ENCODE measurements at places on chromosomes 5 and 9. TPM values are rescaled to one million over a fixed set of nuclear protein-coding genes. Genes with fewer than 3 reads are reported as not detected.

DNA sequence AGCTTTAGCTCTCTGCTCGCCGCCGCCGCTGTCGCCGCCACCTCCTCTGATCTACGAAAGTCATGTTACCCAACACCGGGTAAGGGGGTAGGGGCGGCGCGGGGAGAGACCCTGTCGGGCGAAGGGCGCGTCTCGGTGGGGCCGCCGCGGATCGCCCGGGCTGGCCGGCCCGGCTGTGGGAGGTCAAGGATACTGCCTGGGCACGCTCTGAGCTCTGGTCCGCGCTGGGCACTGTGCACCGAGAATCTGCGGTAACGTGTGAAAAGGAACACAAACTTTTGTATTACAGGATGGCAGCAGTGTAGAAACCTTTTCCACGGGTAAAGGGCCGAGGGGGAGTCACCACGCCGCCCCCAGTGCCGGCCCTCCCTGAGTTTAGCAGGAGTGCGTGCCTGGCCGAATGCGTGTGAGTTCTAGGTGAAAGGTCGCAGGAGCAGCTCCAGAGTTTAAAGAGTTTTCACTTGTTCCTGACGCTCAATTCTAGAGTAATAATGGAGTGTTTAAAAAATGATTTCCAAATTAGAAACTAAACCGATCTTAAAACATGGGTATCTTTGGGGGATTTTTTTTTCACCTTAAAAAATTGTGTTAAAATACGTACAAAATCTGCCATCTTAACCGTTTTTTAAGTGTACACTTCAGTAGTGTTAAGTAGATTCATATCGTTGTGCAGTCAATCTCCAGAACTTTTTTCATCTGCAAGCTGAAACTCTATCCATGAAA is at the start of gene HSDL2:
Gene HSDL2, plus strand, starts transcription at position 7 of the 723 bp plus-strand sequence. Its CDS starts 56 bp downstream, at position 63.
- DNase-seq: no peak

- no peak for DNase-seq
Observed at GRCh38 chr5:17147617-17148016, 69.8 kb upstream of the BASP1 start.

DNA sequence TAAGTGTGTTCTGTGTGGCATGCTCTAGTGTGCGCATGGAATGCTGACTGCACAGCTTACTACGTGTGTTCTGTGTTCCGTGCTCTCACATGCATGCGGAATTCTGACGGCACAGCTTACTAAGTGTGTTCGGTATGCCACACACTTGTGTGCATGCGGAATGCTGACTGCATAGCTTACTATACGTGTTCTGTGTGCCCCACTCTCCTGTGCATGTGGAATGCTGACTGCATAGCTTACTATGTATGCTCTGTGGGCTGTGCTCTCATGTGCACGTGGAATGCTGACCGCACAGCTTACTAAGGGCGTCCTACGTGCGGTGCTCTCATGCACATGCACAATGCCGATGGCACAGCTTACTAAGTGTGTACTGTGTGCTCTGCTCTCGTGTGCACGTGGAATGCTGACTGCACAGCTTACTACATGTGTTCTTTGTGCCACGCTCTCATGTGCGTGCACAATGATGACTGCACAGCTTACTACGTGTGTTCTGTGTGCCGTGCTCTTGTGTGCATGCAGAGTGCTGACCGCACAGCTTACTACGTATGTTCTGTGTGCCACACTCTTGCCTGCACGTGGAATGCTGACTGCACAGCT is 548.9 kb downstream of the IRX1 start:
- no peak for DNase-seq

DNA sequence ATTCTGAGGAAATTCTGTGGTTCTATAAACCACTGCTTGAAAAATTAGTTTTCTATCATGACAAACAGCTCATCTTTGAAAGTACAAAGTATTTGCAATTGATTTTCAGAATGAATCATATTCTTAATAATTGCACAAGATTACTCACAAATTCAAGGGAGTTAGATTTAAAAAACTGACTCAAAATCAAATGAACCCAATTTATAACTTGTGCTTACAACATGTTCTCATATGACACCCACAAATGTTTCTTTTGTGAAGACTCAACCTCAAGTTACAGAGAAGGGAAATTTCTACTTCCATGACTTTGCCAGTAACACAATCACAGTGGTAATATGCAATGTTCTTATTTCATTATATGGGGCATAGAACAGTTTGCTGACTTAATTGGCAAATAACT is 272.0 kb upstream of the ACTBL2 start:
- DNase-seq: no peak

DNA sequence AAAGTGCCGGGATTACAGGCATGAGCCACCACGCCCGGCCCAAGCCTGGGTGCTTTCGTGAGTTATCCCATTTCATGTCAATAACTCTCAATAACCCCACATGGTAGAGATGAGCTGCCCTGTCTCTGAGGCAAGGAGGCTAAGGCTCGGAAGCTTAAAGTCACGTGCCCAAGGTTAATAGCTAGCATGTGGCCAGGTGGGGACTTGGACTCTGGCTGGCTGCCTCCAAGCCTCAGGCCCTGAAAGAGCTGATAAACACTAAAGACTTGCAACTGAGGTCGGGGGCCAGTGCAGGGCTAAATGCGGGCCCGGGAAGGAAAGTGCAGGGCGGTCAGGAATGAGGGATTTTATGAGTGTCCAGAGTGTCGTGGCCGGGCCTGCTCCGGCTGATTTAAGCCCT is 30.9 kb upstream of the BARHL1 start:
- no peak for DNase-seq

MLANA gene
- not detected for total RNA-seq

- DNase-seq: no peak
Observed at GRCh38 chr5:90902651-90903386, 344.2 kb downstream of the ADGRV1 start.

DNA sequence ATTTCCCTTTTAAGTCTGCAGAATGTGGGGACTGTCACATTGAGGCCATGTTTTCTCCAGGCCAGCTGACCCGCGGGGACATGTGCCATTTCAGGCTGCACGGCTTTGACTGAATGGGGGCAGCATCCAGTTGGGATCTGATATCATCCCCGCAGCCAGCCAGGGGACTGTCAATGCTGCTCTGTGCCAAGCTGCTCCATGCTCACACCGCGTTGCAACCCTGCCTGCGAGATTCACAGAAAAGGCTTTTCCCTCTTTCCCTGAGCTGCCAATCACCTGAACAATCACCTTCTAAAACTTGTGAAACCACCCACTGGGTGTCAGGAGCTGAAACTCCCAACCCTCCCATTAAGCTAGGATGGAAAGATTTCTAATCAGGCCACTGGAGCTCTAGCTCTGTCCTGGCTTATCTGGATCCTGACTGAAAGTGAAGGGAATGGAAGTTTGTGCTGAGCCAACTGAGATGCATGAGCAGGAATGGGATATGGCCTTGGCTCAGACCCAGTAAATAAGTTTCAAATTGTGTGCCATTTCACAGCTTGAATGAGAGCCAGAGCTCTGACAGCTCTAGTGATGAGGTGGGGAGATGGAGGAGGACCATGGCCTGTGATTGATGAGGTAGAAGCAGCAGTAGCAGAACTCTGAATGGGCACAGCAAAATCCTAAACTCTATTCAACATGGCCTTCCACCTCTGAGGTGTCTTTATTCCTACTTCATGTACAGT is 34.5 kb upstream of the ZNF366 start:
- no peak for DNase-seq

DNA sequence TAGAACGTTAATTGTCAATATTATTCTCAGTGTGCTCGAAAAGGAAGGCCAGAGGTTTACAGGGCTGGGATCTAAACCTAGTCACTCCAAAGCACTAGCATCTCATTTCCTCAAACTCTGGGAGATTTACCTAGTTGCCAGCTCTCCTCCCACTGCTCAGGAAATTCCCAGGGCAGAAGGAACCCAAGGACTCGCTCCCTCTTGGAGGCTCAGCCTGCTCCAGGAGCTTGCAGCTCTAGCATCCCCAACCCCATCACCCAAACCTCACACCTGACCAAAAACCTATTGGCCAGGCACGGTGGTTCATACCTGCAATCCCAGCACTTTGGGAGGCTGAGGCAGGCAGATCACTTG is 26.0 kb downstream of the SERINC5 start:
- no peak for DNase-seq

DNA sequence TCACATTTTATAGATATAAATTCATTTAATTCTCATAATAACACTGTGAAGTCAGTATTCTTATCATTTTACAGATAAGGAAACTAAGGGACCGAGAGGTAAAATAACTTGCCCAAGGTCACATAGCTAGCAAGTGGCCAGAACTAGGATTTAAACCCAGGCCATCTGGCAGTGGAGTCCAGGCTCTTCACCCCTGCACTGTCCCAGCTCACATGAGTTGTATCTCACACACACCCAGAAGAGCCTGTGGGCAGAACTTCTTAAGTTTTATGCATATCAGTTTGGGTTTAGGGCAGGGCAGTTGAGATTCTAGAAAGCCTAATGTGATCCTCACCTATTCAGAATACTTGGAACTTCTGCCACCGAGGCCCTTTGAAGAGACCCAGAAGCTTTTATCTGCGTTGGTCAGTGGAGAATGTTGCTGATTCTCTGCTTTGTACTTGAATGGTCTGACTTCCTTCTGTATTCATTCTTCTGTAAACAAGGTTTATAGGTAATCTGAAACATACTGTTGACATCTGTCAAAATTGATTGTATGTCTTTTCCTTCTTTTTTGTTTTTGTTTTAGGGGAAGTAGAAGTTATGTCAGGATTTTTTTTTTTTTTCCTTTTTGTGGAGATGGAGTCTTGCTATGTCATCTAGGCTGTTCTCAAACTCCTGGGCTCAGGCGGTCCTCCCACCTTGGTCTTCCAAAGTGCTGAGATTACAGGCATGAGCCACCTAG is 75.8 kb downstream of the KIAA1958 start:
- no peak for DNase-seq

HTR4 gene
- not detected for total RNA-seq

GRCh38 chr5:37552770-37553719 is 173.9 kb downstream of the WDR70 start:
- no peak for DNase-seq

- no peak for DNase-seq
Observed at GRCh38 chr5:74167206-74167929, 473.2 kb downstream of the ENC1 start.

DNA sequence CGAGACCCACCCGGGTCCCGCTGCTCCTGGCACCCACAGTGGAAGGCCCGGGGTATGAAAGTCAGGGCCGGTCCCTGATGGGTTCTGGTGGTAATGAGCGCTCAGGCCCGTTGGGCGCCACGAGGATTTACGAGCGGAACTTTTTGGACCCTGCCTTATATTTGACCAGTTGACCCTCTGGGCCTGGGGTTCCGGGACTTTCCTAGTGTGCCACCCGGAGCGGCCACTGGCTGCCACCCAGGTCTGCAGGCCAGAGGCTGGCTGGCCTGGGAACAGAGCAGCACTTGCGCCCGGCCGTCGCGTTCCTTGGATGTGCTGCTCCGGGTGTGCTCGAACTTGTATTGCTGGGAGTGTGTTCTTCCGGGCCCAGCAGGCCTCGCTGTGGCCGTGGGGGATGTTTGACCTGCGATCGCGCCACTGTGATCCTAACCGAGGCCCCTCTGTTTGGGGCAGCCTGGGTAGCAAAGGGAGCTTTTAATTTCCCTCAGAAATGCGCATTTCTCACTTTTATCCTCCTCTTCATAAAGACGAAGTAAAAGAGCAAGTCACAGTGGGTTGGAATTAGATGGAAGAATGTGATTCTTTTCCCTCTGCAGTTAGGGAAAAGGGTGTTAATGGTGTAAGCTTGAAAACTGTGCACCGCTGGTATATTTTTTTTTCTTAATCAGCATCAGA is 1.2 kb downstream of the F2RL1 start:
- no peak for DNase-seq

SLC2A8 gene
- 50.7 TPM for total RNA-seq

GRCh38 chr9:114696814-114697544 is 15.0 kb upstream of the TEX48 start:
- DNase-seq: no peak

DNA sequence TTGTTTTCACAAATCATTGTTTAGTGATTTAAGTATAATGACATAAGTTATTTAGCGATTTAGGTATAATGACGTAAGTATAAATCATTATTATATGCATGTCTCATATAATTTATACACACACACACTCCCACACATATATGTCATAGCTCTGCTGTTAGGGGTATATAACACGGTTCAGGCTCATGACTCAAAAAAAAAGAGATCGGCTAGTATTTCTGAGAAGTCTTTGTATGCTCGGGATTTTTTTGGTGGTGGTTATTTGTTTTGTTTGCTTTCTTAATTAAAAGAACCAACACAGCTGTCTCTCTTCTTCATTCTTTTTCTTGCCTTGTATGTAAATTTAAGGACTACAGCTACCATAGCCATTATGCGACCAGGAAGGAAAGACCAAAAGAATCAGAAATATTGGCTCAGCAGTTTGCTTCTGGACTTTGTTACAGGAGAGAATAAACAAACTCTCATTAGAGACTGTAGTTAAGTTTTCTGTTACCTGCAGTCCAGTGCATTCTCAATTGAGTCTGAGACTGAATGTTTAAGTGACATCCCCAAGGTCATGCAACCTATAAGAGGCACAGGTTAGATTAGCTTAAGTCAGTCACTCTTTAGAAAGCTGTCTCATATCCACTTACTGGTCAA is 83.2 kb upstream of the NREP start:
- DNase-seq: no peak

DNA sequence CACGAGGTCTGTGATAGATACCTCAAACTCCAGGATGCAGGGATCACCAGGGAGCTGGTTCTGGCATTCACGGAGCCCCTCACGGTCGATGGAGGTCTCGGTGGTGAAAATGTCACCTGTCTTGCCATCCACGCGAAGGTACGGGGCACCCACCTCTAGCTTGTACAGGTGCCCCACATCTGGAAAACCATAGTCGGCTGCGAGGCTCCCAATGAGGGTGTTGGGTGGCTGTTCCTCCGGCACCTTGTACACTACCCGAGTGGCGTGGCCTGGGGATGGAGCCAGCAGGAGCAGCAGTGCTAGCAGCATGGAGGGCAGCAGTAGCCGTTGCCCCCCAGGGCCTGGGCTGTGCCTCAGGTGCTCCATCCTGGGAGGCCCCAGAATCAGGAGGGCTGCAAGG is 9.2 kb downstream of the PCDH1 start:
- DNase-seq: no peak

- DNase-seq: no peak
Observed at GRCh38 chr9:129023908-129024233, 4.3 kb downstream of the SH3GLB2 start.

DNA sequence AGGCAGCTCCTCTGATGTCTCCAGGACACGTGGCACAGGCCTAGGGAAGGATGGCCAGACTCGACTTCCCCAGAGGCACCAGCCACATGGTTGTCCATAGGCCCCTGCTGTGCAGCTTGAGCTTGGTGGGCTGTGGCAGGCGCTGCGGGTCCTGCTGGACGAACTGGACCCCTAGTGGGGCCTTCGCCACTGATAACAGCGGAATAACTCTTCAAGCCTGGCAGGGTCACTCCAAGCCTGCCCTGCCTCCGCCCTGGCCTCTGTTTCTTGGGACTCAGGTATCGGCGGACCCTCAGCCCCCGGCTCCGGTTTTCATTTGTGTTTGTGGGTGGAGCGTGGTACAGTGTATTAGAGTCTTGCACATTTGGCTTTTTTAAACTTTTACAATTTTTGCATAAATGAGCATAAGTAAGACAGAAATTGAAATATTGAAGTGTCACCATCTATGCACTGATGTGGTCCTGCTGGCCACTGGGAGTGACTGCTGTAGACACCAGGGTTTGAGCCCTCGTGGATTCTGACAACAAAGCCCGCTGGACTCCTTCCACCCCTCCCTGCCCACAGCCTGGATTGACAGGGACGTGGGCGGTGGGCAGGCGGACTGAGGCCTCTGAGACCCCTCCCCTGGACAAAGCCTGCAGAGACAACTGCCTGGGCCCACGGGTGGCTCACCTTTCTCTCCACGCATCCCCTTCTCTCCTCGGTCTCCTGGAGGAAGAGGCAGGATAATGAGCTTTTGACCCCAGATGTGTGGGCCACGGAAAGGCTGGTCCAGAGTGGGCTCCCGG is 3.8 kb downstream of the FCN1 start:
- no peak for DNase-seq

BTNL8 gene
- total RNA-seq: not detected

- peak; percentile 51 for DNase-seq
Observed at GRCh38 chr5:160021831-160022446, 13.0 kb downstream of the TTC1 start.

Measured in progenitor cell of endocrine pancreas (in vitro differentiated cells).